Astrocyte (in vitro differentiated cells and primary cell): ENCODE measurements at places on chromosomes 5 and 9. TPM values are rescaled to one million over a fixed set of nuclear protein-coding genes. Genes with fewer than 3 reads are reported as not detected.

- peak; percentile 66 for DNase-seq
Measured at GRCh38 chr9:95055851-95056551, 261.5 kb downstream of the FANCC start.

DNA sequence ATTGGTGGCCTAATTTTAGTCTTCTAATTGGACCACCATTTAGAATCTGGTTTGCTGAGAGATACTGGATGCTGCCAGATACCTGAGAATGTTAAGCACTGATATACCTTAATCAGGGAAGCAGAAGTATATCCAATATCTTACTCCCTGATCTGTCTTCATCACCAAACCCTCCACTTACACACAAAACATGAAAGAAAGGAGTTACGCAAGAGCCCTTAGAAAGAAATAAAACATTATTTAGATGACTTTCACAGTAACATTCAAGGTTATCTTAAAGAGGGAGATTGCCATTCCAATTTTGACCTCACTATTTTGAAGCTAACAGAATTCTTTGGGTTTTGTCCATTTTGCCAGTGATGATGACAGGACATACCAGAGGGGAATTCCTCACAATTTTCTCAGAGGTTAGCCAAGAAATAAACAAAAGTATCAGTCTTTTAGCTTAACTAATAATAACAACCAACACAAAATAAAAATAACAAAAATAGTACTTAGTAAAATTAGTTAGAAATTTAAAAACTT is 496.1 kb downstream of the NFIB start:
- DNase-seq: peak; percentile 60

The NME5 gene
- 2.9 and 3.2 TPM in 2 replicates for total RNA-seq

- peak; percentile 14 for DNase-seq
Measured at GRCh38 chr5:64074533-64074932, 91.1 kb upstream of the RNF180 start.

The NR6A1 gene
- 14.5 and 20.8 TPM in 2 replicates for total RNA-seq

DNA sequence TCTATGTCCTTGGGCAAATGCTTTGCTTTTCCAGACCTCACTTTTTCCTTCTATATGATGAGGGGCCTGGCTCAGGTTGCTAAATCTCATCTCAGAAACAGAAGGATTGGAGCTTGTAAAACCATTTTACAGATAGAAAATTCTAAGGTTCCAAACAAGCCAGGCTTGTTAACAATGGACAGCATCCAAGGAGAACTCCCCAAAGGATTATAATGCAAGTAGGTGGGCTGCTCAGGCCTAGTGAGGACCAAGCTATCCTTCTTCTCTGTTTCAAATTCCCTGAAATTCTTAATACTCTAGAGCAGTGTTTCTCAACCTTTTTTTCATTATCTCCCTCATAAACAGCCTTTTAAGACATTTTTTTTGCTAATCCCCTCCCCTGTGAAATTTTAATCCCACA is 269.8 kb downstream of the TMEM38B start:
- DNase-seq: no peak
